Left ventricle myocardium inferior (tissue), 1 donor: ENCODE measurements at places on chromosomes 6 and 20. TPM values are rescaled to one million over a fixed set of nuclear protein-coding genes. Genes with fewer than 3 reads are reported as not detected.

GRCh38 chr6:162868397-162868796, 140.6 kb downstream of the PACRG start:
- DNase-seq = no peak

The CITED2 gene
- 105 TPM for total RNA-seq

The ESR1 gene
- total RNA-seq = 1.6 TPM

DNA sequence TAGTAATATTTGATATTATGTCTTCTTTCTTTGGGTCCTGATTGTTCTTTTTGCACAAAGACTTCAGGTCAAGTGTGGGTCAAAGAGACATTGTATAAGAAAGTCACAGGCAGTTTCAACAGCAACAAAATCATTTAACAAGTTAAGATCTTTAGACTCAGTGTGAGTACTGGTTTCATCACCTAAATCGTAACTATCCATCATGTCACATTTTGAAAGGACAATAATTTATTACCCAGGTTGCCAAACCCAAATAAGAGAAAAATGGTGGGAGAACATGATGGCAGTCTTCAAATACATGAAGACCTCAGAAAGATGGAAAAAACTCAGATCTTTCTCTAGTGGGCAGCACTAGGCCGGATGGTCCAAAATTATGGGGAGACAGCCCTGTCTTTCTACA, 55.5 kb upstream of the BCLAF1 start:
- no peak for DNase-seq

- no peak for DNase-seq
Measured at GRCh38 chr6:51369485-51369884, 550.8 kb downstream of the TFAP2B start.

The MCHR2 gene
- total RNA-seq = not detected

DNA sequence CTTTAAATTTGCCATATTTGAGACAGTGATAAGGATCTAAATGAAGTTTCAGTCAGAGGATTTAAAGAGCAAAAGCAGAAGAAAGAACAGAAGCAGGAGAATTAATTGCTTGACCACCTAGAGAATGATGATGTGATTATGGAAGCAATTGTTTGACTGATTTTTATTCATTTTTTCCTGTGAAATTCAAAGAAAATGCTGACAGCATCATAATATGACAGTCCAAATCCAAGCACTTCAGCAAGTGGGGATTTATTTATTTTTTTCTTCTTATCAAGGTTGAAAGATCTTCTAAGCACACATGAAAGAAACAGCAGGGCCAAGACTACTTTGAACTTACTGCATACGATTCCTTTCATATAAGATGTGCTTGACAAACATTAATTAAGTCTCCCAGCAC, 125.2 kb downstream of the BMP2 start:
- DNase-seq = no peak

The ZSCAN23 gene
- total RNA-seq = 1.5 TPM
